K562 (cell line): ENCODE measurements at places on chromosomes 1 and 21. TPM values are rescaled to one million over a fixed set of nuclear protein-coding genes. Genes with fewer than 3 reads are reported as not detected.

DNA sequence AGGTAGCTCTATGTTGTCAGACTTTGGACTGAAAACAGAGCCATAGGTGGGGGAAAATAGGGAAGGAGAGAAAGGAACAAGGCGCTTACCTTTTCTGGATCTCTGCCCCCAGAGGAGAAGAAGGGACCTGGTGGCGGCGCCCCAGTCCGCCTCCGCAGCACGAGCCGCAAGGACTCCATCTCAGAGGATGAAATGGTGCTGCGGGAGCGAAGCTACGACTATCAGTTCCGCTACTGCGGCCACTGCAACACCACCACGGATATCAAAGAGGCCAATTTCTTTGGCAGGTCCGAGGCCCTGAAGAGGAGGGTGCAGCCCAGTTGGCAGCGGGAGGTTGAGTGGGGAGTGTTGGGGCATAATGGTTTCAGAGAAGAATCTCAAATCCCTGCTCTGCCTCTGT, 18.5 kb upstream of the TMEM222 start:
- no peak for DNase-seq

DNA sequence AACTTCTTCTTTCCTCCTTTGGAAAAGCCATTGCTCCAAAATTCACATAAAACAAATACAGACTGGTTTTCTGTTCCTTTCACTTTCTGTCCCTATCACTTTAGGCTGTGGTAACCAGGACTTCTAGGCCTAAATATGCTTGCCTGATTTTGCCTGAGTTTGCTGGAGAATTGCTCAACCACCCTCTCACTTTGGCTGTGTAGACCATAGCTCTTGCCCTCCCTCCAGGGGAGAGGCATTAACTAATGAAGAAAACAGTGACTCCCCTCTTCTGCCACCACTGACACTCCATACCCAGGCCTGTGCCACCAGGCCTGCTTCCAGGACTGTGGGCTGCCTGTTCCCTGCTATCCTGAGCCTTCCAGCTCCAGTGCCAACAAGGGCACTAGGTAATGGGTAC, 163.5 kb downstream of the TOMM20 start:
- no peak for DNase-seq

- DNase-seq, result no peak
Observed at GRCh38 chr1:228986093-228986904, 251.0 kb downstream of the RHOU start.

- DNase-seq, result no peak
Observed at GRCh38 chr1:202034149-202034682, 23.8 kb downstream of the ELF3 start.

DNA sequence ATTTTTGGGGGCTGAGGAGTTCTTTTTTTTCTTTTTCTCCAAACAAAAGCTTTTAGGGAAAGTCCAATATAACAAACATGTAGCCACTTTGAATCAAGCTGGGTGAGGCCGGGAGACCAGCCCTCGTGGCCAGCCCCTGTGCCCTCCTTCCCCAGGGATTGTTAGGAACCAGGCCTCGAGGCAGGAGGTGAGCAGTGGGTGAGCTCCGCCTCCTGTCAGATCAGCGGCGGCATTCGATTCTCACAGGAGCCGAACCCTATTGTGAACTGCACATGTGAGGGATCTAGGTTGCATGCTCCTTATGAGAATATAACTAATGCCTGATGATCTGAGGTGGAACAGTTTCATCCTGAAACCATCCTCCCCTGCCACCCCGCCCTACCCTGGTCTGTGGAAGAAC, 41.8 kb upstream of the TTC22 start:
- no peak for DNase-seq

DNA sequence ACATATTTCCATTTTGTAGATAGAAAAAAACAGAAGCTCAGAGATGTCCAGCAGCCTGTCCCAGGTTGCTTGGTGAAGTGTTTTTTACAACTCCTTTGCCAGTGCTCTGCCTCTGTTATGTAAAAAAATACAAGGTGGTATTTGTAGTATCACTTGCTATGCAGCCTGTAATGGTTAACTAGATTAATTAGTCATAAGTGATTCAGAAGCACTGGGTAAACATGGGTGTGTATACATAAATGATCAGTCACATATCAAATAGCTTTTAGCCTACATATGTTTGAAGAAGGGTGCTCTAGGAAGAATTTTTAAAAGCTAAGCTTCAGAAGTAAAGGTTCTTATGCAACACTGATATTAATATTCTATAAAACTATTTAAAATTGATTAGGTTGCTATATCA, 70.0 kb upstream of the MAGI3 start:
- no peak for DNase-seq

- DNase-seq, result no peak
Observed at GRCh38 chr21:40300300-40300699, 433.1 kb downstream of the PCP4 start.

- no peak for DNase-seq
Observed at GRCh38 chr1:57270927-57271698, 152.7 kb downstream of the DAB1 start.

- no peak for DNase-seq
Observed at GRCh38 chr1:156502894-156503697, 2.5 kb upstream of the MEF2D start.

- no peak for DNase-seq
Observed at GRCh38 chr1:14921057-14921456, 232.5 kb upstream of the TMEM51 start.

- no peak for DNase-seq
Observed at GRCh38 chr1:168187177-168187576, 8.4 kb downstream of the TIPRL start.

DNA sequence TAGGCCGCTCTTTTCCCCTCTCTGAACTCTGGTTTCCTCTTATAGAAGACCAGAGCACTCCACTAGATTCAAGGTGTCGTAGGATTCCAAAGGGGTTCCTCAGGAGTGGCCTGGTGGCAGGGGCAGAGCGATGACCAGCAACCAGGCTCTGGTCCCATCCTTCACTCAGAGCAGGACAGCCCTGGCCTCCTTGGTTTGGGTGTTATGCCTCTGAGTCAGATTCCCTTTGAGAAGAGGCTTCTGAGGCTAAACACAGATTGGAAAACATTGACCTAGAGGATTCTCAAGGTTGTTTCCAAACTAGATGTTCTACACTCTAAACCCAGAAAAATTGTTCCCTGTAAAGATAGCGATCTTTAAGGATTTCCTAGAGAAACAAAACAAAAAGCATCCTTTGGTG, 49.8 kb upstream of the IKBKE start:
- DNase-seq, result no peak

DNA sequence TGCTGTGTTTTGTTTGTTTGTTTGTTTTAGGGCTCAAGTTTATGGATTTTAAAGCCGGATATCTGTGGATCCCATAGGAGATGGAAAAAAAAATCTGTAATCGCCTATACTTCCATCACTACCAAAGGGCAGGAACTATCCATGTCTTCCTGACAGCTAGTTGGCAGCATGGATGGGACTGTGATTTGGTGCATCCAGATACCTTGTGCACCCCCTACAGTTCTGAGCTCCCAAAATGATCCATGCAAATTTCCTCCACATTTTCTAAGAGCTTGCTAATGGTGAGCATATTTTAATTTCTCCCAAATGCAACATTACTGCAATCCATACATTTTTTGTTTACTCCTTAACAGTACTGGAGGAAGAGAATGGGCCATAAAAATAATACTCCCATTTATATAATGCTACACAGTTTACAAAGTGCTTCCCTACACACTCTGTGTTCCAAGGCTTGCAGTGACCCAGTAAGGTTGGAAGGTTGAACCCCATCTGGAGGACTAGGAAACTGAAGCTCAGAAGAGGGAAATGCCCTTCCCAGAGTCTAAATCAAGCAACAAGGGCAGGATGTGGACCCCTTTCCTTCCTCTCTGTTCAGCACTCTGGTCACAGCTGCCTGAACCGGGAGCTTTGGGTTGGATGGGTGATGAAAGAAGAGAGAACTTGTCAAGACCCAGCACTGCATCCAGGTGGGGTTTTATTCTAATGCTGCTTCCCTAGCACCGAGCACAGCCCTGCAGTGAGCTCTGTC, 48.0 kb downstream of the CAPN8 start:
- DNase-seq, result no peak

DNA sequence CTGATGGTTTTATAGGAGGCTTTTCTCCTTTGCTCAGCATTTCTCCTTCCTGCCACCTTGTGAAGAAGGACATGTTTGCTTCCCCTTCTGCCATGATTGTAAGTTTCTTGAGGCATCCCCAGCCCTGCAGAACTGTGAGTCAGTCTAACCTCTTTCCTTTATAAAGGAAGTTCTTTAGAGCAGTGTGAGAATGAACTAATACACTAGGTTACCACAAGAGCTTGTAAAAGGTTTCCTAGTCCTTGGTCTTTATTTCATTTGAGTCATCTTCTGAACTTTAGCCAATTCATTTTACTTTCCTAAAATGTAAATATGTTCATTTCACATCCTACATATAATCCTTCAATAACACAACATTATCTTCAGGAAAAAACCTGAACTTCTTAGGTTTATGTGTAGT, 365.3 kb downstream of the HHIPL2 start:
- DNase-seq, result no peak

DNA sequence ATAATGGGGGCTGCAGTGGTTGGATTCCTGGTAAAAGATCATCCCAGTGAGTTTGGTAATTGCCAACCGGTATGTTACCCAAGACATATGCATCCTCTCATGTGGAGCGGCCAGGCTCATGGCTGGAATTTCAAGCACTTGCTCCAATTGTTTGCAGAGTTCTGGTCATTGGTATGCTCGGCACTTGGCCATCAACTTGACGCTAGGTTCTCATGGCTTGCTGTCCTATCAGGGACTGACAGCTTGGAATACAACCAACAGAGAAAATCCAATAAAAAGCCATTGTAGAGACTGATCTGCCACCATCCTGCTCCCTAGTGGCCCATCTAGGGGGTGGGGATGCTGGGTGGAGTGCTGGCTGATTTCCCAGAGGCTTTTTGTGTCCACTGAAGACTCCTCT, 120.9 kb downstream of the EDEM3 start:
- no peak for DNase-seq

- no peak for DNase-seq
Observed at GRCh38 chr1:94787691-94788090, 32.5 kb upstream of the SLC44A3 start.

GRCh38 chr1:25112400-25112799, 119.9 kb downstream of the SYF2 start:
- no peak for DNase-seq

DNA sequence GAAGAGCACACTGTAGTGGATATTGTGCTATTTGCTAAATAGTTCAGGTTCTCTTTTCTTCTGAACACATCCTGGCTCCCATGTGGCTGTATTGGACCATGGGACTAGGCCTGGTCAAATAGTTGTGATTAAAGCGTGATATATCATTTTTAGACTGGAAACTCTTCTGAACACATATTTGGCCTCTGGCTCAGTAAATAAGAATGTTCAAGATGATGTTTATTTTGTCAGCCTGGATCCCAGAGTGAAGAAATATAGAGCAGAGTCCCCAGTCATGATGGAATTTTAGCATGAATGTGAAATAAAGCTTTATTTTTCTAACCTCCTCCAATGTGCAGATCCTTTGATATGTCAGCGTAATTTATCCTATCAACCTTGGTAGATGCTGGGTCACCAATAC, 542.6 kb downstream of the ADGRL2 start:
- no peak for DNase-seq

DNA sequence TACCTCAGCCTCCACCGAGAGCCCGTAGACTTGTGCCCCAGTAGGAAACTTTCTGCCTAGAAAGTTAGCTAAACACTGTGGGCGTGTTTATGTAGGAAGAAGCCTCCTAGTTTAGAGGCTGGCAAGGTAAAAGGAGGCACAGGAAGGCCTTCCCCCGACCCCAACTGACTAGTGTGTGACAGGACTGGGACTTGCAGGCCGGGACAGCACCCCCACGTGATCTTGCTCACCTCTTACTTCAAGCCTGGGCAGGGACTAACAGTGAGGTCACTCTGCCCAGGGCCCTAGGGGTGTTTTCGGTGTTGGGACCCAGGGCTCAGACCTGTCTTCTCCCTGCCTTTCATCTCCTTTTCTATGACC, 392 bp upstream of the TAGLN2 start:
- DNase-seq, result peak; percentile 49

DNA sequence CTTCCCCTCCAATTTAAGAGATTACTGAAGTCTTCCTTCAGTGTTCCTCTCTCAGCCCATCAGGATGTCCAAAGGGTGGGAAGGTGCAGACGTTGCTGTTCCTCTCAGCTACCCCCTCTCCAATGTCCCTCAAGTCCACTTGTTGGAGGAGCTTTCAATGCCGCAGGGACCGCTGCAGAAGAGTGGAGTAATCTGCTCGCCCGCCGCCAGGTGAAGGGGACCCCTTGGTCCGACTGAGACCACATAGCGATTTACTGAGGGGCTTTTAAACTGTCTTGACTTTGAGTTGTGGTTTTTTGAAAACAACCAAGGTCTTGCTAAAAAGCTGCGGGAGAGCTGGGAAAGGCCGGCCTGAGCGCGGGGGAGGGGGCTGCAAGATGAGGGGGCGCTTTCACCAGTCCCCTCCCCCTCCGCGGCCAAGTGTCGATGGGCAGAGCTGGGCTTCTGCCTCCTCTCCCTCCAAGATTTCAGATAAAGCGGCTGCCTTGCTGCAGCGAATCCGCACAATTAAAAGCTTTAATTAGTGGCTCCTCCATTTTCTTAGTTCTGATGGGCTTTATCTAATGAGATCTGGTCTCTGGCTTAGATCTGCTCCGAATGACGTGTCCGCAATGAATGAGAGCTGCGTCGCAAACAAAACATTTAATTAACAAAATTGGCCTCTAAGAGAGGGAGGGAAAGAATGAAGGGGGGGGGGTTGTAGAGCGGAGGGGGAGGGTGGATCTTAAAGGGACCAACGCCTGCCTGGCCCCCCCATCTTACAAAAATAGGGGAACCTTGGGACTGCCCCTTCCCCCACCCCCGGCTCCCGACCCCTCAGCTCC, 5.9 kb downstream of the LMO4 start:
- peak; percentile 48 for DNase-seq

The NBPF12 gene
- total RNA-seq, result 5.5 and 6.7 TPM in 2 replicates

The MX2 gene
- 0.95 and 1.0 TPM in 2 replicates for total RNA-seq

The SPRR3 gene
- not detected in 2 replicates for total RNA-seq

The CNR2 gene
- total RNA-seq, result not detected in 2 replicates

The CD101 gene
- total RNA-seq, result 0.35 and 0.36 TPM in 2 replicates

The ESRRG gene
- total RNA-seq, result not detected in 2 replicates

The SH2D1B gene
- 5.4 and 6.3 TPM in 2 replicates for total RNA-seq

The MMEL1 gene
- not detected in 2 replicates for total RNA-seq

The SIM2 gene
- 0.11 TPM in 2 replicates for total RNA-seq

The OLFML2B gene
- total RNA-seq, result not detected in 2 replicates

The KRTAP10-2 gene
- total RNA-seq, result not detected in 2 replicates

The TEX38 gene
- total RNA-seq, result not detected in 2 replicates

The MAP3K21 gene
- total RNA-seq, result 0.58 and 0.76 TPM in 2 replicates
